NCI-H2107 (cell line): ENCODE measurements at places on chromosomes 4 and X.

- no peak for DNase-seq
Measured at GRCh38 chr4:25552580-25553271, 102.9 kb upstream of the SLC34A2 start.

DNA sequence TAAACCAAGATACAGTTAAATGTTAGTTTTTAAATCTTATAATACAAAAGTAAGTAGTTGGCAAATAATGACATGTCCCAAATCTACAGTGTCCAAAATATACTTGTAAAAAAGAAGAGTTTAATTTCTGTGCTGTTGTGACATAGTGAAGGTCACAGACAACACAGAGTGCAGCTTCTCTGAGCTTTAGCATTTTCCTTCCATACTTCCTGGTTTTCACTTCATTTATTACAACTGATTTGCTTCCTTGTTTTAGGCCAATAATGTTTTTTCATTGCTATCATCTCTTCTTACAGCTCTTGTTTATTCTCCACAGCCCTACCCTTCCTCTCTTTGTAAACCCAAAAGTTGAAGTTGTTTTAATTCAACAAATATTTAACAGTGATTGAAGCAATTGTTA lies 132.4 kb upstream of the TET2 start:
- DNase-seq: no peak

- no peak for DNase-seq
Measured at GRCh38 chrX:154325541-154325940, 29.9 kb downstream of the TKTL1 start.

GRCh38 chr4:168674866-168675265 lies 178.0 kb downstream of the PALLD start:
- no peak for DNase-seq

- no peak for DNase-seq
Measured at GRCh38 chrX:135707880-135708279, 5.6 kb upstream of the CT45A1 start.

GRCh38 chr4:133147286-133147821 lies 1.7 kb upstream of the PCDH10 start:
- DNase-seq: no peak

- no peak for DNase-seq
Measured at GRCh38 chr4:67428819-67429218, 116.5 kb downstream of the CENPC start.

GRCh38 chrX:42248226-42248625 lies 324.9 kb upstream of the CASK start:
- no peak for DNase-seq

DNA sequence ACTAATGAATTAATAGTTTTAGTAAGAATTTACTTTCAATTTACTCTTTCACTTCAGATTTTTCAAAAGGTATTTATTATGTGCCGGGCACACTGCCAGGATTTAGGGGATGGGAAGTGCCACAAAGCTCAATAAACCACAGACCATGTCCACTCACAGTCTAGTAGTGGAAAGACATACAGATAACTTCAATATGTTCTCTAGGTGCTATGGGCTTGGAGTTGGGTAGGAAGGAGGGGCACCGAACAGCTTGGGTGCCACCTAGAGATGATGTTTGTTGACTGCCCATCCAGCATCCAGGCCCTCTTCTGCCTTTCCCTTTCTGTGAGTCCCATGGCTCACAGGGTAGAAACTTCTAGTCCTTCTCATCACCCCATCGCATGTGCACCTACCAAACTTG lies 17.8 kb downstream of the MFAP3L start:
- no peak for DNase-seq

GRCh38 chrX:37752936-37753335 lies 26.9 kb upstream of the CYBB start:
- DNase-seq: no peak

DNA sequence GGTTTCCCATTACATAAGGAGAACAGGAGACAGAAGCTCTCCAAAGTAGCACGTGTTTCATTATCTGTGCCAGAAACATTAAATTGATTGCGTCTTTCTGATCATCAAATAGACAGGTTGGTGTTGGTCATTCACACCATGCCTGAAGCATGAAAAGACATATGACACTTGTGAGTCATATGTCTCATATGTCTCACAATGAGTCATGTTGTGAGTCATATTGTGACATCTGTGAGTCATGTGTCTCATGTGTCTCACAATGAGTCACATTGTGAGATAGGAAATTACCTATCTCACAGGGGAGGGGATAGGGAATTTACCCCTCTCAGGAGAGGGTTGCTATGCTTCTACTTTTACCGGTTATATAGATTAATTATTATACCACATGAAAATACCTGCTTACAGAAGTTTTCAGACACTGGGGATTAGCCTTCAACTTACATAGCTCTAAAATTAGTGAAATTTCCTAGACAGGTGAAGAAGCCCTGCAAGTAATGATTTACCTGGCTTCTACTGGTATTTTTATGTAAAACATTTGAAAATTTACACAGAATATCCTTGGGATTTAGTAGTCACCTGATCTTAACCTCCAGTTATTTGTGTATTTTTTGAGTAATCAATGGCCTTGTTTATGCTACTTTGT lies 80.8 kb downstream of the NPFFR2 start:
- no peak for DNase-seq

GRCh38 chrX:110087485-110088356 lies 84.8 kb downstream of the TMEM164 start:
- no peak for DNase-seq

DNA sequence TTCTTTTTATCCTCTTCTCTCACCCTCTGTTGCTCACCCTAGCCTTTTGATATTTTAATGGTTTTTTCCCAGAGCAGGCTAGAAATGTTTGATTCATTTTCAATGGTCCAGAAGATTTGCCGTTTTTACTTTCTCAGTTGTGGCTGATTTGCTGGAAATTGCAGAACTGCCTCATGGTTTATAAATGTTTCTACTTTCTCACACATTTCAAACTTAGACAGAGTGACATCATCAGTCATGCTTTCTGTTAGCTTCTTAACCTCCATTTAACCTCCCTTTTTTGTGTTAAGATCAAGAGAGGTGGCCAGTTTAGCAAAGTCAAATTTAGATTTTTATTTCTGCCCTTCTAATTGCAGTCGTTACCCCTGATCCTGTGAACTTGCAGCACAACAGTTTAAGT lies 8.7 kb downstream of the RXFP1 start:
- no peak for DNase-seq

GRCh38 chrX:101232316-101232715 lies 12.7 kb downstream of the DRP2 start:
- DNase-seq: no peak

DNA sequence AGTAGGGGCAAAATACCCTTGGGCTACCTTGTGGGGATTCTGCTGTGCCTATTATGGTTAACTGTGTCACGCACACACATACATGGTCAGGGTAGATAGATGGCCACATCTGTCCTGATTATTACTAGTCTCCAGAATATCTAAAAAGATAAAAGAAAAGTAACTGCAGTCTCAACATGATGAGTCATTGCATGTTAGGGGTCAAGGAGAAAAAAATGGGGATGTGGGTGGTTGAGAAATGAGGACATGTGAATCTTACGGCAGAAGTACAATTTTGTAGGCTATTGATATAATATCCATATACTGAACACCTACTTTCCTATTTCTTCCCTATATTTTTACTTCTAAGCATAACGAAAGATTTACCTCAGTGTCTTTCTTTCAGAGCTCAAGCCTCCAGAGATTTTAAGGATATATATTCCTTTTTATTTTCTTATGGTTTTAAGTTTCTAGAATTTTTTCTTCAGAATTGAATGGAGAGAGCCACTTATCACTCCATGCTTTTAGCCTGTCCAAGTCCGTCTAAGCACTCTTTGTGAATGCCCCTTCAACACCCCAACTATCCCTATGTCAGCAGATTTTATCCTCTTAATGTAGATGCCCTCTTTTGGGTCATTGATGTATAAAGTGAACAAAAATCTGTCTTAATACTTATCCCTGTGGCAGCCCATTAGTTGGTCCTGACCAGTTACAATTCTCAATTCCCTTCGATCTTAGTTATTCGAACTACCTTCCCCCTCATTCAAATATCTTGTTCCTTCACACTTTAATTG lies 642.2 kb downstream of the IQCM start:
- DNase-seq: no peak

- DNase-seq: no peak
Measured at GRCh38 chr4:91488946-91489345, 814.8 kb upstream of the GRID2 start.

DNA sequence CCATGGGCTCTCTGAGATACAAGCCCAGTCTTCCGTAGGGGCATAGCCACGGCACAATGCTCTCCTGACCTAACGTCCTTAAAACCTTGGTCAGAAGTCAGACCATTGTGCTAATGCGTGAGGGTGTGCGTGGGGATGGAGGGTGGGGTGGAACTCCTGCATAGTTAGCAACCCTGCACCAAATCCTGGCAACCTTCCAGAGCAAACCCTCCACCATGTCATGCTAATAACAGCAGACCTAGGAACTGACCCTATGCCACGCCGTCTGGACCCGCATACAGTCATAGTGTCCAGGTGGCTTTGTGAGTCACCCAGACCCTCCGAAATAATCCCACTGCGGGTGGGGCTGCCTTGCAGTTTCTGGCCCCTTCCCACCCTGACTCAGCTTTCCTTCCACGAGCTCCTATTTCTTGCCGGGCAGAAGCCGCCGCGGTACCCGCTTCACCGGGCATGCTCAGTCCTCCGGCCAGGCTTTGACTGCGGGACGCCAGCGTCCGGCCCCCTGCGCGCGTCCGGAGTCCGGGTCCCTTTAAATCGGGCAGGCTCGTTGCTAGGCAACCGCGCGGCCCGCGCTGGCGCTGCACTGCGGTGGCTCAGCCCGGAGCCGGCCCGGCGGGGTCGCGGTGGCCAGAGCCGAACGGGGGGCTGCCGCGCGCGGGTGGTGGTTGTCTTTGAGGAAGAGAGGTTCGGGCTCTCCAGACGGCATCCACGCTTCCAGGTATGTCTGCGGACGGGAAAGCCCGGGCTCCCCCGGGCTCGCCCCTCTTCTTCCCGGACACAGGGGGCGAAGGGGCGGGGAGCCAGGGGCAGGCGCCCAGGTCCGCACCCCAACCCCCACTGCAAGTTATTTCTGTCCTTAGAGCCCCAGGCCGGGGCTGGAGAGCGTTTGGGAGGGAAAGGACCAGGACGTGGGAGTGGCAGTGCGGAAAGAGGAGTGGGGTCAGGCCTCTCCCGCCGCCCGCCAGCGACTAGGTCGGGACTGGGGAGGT lies at the start of gene CCDC160:
Gene CCDC160 (plus strand): TSS at position 557 of the 989 bp plus-strand sequence. CDS start 7,619 bp downstream, outside the sequence.
- no peak for DNase-seq

GRCh38 chr4:88012647-88013046 lies 5.2 kb downstream of the PKD2 start:
- DNase-seq: no peak

GRCh38 chr4:104248726-104249125 lies 246.0 kb downstream of the CXXC4 start:
- DNase-seq: no peak

- DNase-seq: no peak
Measured at GRCh38 chr4:126750723-126751122, 882.0 kb upstream of the INTU start.

GRCh38 chr4:66204534-66205247 lies 534.4 kb upstream of the EPHA5 start:
- DNase-seq: no peak

GRCh38 chrX:93673056-93673868 lies at the start of gene NAP1L3:
Gene NAP1L3 (minus strand): TSS chrX:93673578. CDS start chrX:93673304, 274 bp downstream.
- peak; percentile 12 for DNase-seq

- no peak for DNase-seq
Measured at GRCh38 chrX:146054311-146054710, 236.7 kb downstream of the SLITRK2 start.

GRCh38 chrX:11908371-11908770 lies 150.3 kb downstream of the MSL3 start:
- DNase-seq: no peak

GRCh38 chr4:164320847-164321246 lies 433.1 kb upstream of the SMIM31 start:
- DNase-seq: no peak

GRCh38 chrX:100687546-100687945 lies 43.5 kb downstream of the SRPX2 start:
- no peak for DNase-seq

- DNase-seq: no peak
Measured at GRCh38 chr4:69536558-69536957, 40.9 kb upstream of the UGT2B4 start.

GRCh38 chr4:74473155-74473811 lies 28.3 kb downstream of the AREG start:
- no peak for DNase-seq

DNA sequence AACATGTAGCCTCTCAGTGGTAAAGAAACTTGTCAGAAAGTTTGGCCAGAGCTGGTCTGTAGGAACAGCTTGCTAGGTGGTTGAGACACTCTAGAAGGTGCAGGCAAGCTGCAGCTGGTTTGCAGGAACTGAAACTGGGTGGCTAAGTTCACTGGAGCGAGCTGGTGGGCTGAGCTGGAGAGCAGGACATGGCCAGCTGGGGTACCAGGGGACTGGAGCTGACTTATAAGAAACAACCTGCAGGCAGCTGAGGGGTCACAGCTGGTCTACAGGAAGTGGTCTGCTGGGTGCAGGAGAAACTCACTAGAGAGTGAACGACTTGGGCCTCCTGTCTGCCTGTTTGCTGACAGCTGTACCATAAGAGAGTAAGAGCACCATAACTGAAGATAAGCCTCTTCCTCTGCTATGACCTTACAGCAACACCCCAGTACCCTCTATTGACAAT lies 157.1 kb upstream of the LNX1 start:
- no peak for DNase-seq

DNA sequence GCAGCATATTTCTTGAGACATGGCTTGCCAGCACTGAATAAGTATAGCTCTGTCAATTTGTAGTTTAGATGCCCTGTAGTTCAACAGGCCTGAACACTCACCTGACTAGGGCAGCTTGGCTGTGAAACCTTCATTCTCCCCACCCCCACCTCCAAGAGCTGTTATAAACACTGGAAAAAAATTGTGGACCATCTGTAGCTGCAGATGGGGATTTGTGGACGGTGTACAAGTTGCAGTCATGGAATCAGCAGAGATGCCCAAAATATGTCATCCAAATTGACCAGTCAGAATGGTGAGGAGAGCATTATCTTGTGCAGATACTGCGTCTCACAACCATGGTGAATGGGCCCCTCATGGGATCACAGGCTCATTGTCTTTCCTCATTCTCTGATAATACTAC lies 76.2 kb upstream of the PAQR3 start:
- DNase-seq: no peak

DNA sequence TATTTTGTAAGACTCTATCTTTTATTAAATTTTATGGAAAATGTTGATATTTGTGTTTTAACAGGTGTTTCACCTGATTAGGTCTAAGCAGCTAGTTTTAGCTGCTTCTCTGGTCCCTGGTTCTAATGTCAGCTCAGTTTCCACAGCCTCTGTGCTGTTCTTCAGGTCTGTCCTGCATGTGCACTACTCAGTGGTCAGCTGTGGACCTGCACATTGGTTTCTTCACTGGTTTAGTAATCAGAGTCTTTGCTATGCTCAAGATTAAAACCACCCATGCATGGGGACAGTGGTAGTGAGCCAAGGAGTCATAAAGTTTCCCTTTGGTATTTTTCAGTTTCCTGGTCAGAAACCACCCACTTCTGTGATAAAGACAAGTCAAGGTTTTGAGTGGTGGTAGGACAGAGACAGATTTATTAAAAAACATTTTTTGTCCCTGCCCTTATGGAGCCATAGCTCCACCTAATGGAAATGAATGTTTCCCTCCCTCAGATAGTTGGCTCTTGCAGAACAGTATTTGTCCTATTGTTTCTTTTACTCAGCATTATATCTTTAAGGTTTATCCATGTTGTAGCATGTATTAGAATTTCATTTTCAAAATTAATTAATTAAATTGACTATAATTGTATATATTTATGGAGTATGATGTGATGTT lies 36.8 kb upstream of the VBP1 start:
- no peak for DNase-seq
